ENCODE measurements at places on chromosomes 12 and 14.

GRCh38 chr12:131133994-131134393 is 180.3 kb downstream of the ADGRD1 start:
- DNase-seq, result no peak

- no peak for DNase-seq
Measured at GRCh38 chr14:53523226-53523625, 370.1 kb upstream of the DDHD1 start.

GRCh38 chr12:8692573-8692972 is 5.2 kb upstream of the RIMKLB start:
- peak; percentile 37 for DNase-seq

GRCh38 chr14:97687944-97688630 is 890.9 kb downstream of the VRK1 start:
- no peak for DNase-seq

DNA sequence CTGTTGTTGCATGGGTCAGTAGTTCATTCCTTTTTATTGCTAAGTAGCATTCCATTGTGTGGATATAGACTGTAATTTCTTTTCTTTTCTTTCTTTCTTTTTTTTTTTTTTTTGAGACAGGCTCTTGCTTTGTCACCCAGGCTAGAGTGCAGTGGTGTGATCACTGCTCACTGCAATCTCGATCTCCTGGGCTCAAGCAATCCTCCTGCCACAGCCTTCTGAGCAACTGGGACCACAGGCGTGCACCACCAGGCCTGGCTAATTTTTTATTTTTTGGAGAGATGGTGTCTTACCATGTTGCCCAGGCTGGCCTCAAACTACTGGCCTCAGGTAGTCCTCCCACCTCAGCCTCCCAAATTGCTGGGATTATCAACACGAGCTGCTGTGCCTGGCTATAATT is 5.2 kb downstream of the ATP6V0A2 start:
- DNase-seq, result no peak

DNA sequence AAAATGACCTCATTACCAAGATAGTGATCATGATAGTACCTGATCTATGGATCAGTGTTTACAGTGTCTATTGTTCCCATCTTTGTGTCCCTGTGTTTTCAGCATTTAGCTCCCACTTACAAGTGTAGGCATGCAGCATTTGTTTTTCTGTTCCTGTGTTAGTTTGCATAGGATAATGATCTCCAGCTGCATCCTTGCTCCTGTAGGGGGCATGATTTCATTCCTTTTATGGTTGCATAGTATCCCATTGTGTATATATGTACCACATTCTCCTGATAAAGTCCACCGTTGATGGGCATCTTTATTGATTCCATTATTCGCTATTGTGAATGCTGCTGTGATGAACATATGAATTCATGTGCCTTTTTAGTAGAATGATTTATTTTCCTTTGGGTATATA is 215.4 kb upstream of the NAV3 start:
- DNase-seq, result no peak

DNA sequence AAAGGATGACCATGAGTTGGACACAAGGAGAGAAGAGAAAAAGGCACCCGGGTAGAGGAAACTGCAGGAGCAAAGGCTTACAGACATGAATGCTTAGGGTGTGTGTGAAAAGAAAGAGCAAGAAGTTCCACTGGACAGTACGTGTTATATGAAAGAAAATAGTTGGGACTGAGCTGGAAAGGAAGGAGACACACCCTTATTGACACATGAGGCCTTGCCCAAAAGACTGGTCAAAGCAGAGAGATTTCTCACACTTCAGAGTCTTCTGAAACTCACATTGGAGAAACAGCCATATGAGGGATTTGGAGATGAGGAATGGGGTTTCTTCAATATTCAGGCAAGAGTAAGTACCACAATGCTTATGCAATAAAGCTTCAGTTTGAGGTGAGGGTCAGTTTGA is 56.0 kb downstream of the TTC9 start:
- DNase-seq, result no peak

DNA sequence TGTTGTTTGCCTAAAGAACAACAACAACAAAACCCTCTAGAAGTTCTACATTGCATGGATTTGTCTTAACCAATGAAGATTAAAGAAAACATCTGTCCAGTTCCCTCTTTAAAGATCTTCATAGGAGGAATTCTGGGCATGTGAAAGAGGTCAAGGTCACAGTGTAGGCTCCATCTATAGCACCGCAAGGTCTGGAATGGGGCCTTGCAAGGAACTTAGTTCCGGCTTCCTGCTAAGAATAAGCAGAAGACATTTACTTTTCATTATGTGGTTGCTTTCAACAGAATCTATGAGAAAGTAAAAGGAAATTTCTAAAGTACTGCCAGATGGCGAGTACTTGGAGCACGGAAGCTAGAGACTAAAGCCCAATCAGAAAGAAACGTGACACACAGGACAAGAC is 57.2 kb upstream of the GNPNAT1 start:
- DNase-seq, result no peak

DNA sequence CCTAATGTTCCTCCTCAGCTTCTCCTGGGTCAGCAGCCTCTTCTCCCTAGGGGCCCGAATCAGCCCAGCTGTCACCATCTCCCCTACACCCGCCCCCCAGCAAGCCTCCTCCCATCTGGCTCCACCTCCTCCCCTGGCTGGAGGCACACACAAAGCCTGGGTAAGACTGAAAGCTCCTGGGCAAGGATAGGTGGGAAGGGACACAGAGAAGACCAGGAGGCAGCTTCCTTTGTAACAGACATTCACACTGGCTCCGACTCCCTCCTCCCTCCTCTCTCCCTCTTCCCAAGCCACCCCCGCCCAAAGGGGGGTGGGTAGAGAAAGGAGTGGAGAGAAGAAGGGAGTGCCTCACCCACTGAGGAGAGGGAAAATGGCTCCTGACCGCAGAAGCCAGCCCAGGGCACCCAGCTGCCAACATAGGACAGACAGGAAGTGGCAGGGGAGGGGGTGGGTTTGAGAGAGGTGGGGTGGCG is 4.0 kb downstream of the CHD4 start:
- DNase-seq, result no peak

DNA sequence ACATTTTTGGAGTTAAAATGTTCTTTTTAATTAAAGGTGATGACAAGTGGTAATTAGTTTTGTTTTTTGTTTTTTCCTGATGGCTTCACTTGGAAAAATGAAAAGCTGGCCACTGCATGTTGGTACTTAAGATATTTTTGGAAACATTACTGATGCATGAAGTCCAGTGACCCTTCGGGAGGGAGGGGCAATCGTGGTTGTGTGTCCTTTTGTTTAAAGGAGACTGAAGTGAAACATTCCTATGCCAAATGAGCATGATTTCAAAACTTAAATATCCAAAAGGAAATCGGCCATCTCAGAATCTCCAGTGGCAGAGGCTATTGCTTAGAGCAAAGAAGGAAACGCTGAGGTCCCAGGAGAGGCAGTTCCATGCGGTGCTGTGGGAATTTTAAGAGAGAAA is 20.1 kb downstream of the LTBP2 start:
- no peak for DNase-seq

GRCh38 chr12:76649099-76649498 is 89.5 kb upstream of the OSBPL8 start:
- no peak for DNase-seq

DNA sequence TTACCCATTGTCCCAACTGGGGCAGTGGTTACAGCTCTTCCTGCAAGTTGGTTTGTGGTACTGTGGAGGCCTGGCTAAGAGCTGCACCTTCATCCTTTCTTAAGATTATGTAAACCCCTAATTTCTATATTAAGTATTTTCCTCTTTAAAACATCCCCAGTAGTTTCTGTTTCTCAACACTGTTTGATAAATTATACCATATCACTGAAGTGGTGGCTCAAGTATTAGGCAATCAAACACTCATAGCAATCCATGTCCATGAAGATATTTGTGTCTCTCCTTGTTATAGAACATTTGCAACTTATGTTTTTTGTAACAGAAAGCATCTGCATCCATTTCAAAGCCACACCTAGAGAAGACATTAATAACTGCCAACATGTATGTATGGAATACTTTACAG is 31.8 kb downstream of the ATXN3 start:
- no peak for DNase-seq

- DNase-seq, result no peak
Measured at GRCh38 chr12:70154087-70154638, 89.1 kb upstream of the CNOT2 start.

GRCh38 chr14:98919434-98919833 is 352.6 kb downstream of the BCL11B start:
- no peak for DNase-seq

- no peak for DNase-seq
Measured at GRCh38 chr14:66444271-66444927, 41.8 kb upstream of the CCDC196 start.

DNA sequence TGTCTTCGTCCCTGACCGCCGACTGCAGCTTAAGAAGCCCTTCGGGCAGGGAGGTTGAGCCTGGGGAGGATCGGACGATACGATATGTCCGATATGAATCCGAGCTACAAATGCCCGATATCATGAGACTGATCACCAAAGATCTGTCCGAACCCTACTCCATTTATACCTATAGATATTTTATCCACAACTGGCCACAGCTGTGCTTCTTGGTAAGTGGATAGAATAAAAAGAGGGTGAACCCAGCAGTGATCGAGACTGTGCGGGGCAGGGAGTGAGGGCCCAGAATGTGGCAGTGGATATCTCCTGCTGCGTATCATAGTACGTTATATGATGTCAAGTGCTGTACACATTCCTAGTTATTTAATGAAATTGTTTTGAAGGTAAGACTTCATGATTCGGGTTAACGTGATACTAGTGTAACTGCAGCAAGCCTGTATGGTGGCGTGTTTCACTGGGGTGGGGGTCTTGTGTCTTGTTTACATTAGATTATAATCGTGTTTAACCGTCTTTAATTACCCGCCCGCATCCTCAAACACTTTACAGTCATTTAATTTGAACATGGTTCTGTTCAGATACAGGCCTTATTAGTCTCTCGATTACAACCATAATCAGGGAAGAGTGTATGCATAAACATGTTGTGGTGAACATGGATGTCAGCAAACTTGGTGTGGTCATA is 1.3 kb downstream of the NAA30 start:
- no peak for DNase-seq

GRCh38 chr14:22780105-22780679 is 13.7 kb downstream of the OXA1L start:
- DNase-seq, result no peak

- no peak for DNase-seq
Measured at GRCh38 chr12:26861690-26862089, 28.7 kb upstream of the ITPR2 start.

- no peak for DNase-seq
Measured at GRCh38 chr14:53156238-53156637, 3.1 kb upstream of the DDHD1 start.

DNA sequence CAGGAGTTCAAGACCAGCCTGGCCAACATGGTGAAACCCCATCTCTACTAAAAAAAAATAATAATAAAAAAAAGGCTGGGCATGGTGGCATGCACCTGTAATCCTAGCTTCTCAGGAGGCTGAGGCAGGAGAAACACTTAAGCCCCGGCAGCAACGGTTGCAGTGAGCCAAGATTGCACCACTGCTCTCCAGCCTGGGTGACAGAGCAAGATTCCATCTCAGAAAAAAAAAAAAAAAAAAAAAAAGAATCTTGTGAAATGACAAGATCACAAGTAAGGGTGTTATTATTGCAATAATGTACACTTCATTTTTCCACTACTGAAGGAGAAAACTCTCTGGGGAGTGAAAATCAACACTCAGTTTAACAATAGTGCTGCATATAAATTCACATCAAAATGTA is 8.8 kb upstream of the PTGR2 start:
- DNase-seq, result no peak

- DNase-seq, result no peak
Measured at GRCh38 chr14:93036652-93037345, 78.9 kb downstream of the ITPK1 start.

DNA sequence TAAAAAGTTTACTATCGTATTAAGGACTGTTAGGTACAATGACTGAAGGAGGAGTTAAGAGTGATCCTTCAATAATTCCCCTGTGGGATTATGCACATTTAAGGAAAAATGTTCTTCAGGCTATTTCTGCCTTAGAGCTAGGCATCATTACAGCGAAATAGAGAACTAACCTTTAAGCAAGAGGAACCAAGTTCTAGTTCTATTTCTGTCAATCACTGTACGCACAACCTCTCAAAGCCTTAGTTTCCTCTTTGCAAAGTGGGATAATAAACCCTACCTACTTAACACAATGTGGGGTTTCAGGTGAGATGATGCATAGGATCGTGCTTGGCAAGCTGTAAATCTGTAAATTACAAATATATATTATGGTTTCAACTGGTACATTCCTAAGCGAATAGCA is 15.4 kb downstream of the NTF3 start:
- no peak for DNase-seq

DNA sequence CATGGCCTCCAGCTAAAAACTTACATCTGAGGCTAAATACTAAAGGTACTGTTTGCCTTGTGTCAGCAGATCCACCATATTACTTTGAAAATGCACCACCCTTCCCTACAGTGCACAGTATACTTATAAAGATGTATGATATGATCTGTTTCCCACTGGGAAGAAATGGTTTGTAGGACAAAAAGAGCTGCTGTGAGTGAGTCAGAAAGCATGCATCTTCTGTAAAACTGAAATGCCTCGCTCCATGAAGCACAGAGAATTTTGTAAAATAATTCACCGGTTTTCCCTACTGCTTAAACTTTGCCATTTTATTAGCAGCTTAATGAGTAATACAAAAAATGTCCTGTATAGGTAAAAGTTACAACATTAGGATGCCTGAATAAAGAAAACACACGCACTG is 68.8 kb downstream of the MDGA2 start:
- no peak for DNase-seq

- no peak for DNase-seq
Measured at GRCh38 chr12:5188472-5188871, 144.8 kb downstream of the KCNA5 start.

GRCh38 chr14:37147310-37147880 is 25.0 kb downstream of the SLC25A21 start:
- no peak for DNase-seq

GRCh38 chr12:9793779-9794395 is 33.2 kb upstream of the CD69 start:
- peak; percentile 77 for DNase-seq

- no peak for DNase-seq
Measured at GRCh38 chr12:59700153-59700450, 104.3 kb downstream of the SLC16A7 start.

DNA sequence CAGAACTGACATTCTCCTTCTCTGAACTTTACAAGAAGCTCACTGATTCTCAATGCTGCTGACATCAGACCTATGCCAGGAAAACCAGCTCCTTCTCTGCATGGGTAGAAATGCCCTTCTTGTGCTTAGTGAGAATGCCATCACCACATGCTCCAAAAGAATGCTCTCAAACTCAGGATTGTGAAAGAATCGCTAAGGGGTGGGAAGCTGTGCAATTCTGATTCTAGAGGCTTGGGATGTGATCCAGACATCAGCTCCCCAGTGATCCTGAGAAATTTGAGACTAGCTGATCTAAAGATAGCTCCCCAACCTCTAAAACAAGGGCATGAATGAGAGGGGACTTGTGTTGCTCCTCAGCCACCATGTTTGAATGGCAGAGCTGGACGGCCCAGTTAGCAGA is 113.2 kb downstream of the DPF3 start:
- no peak for DNase-seq

DNA sequence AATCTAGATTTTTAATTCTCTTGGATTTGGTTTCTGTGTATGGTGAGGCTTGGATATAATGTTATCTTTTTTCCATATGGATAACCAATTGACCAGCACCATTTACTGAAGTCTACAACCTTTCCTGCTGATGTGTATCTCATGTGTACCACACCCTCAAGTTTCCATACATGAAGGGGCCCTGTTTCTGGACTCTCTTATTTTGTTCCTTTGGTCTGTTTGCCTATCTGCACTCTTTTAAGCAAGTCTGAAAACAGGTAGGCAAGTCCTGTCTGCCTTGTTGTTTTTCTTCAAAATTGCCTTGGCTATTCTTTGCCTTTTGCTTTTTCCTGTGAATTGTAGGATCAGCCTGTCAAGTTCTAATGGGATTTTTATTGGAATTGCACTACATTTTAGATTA is 44.6 kb downstream of the MAX start:
- no peak for DNase-seq
